ENCODE measurements at places on chromosomes 16 and 17.

GRCh38 chr17:9402590-9403199, 172.9 kb downstream of the STX8 start:
- no peak for DNase-seq

- no peak for DNase-seq
Observed at GRCh38 chr16:66656547-66656946, 40.0 kb downstream of the CMTM4 start.

DNA sequence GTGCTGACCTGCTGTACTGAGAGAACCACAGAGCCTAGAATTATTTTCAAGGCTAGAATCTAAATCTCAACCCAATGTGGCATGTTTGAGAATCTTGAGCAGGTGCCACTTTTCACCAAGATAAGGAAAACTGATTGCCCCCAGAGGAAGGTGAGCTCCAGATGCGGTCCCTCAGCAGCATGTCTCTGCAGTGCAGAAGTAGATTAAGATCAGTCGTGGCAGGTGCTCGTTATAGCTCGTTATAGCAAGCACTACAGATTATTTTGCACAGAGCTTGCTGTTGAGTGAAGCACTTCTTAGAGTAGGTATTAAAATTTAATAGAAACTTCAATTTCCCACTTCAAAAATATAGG, 176.0 kb downstream of the AATF start:
- DNase-seq, result no peak

- no peak for DNase-seq
Observed at GRCh38 chr17:17792037-17792550, 44.7 kb downstream of the SREBF1 start.

GRCh38 chr17:57603978-57604377, 141.1 kb downstream of the CCDC182 start:
- DNase-seq, result no peak

DNA sequence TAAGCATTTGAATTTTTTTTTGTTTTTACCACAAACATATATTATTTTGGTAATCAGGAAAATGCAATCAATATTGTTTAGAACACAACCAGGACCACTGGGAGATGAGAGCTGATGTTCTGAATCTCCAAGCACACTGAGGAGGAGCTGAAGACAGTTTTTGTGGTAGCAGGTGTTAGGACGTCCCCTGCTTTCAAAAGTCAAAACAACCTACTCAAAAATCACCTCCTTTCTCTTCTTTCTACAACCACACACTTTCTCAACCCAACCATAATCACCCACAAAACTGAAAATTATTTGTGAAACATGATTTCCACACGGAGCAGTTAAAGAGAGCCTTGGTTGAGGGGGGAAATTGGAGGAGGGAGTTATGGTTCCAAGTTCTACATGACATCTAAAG, 26.7 kb upstream of the CFAP20 start:
- no peak for DNase-seq

DNA sequence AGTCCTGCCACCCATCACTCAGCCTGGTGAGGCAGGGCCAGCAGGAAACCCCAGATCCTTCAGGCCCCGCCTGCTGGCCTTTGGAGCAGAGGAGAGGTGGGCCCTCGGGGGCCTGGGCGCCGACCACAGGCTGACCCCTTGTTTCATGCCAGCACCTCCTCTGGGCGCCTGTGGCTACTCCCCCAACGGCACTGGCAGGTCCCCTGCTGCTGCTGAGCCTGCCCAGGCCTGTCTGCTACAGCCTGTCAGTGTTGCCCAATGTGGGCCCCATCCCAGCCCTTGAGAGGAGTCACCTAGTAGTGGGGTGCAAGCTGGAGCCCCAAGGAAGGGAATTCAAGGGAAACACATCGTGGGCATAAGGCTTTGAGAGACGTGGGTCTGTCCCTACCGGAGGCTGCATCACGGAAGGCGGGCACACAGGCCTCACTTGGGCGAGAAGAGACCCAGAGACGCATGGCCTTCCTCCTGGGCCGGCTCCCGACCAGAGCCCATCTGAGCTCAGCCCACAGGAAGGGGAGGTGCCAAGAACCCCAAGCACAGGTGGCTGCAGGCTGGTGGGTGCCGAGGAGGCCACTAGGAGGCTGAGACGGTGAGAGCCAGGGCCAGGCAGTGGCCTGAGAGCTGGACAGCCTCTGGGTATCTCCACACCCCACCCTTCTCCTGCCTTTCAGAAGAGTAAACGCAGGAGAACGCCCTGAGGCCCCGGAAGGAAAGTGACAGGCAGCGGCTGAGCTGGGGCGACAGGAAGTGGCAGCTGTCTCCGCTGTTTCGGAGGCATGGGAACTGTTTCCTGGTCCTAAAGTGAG, 8.0 kb upstream of the FASN start:
- no peak for DNase-seq

- no peak for DNase-seq
Observed at GRCh38 chr17:72971226-72971880, 121.1 kb downstream of the SLC39A11 start.

GRCh38 chr17:64130559-64131001, 636 bp upstream of the ERN1 start:
- no peak for DNase-seq

GRCh38 chr17:8256291-8256690, 7.2 kb downstream of the PFAS start:
- no peak for DNase-seq

DNA sequence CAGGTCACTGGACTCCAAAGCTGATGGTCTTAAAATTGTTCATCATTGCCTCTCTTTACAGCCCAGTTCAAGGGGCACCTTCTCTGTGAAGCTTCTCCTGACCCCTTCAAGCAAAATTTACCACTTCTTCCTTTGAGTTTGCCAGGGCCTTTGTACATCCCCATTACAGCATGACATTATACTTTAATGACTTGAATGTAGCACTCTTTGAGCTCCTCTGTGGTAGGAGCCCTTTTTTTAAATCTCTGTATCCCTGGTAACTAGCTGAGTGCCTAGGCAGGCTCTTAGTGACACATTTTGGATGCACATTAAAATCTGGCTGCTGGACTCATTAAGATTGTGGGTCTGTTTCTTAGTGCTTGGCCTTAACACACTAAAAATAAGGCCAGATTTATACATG, 412.1 kb downstream of the CA10 start:
- no peak for DNase-seq

GRCh38 chr16:55703003-55704001, 47.5 kb downstream of the SLC6A2 start:
- DNase-seq, result no peak

GRCh38 chr16:55492756-55493380, 13.9 kb downstream of the MMP2 start:
- DNase-seq, result no peak

DNA sequence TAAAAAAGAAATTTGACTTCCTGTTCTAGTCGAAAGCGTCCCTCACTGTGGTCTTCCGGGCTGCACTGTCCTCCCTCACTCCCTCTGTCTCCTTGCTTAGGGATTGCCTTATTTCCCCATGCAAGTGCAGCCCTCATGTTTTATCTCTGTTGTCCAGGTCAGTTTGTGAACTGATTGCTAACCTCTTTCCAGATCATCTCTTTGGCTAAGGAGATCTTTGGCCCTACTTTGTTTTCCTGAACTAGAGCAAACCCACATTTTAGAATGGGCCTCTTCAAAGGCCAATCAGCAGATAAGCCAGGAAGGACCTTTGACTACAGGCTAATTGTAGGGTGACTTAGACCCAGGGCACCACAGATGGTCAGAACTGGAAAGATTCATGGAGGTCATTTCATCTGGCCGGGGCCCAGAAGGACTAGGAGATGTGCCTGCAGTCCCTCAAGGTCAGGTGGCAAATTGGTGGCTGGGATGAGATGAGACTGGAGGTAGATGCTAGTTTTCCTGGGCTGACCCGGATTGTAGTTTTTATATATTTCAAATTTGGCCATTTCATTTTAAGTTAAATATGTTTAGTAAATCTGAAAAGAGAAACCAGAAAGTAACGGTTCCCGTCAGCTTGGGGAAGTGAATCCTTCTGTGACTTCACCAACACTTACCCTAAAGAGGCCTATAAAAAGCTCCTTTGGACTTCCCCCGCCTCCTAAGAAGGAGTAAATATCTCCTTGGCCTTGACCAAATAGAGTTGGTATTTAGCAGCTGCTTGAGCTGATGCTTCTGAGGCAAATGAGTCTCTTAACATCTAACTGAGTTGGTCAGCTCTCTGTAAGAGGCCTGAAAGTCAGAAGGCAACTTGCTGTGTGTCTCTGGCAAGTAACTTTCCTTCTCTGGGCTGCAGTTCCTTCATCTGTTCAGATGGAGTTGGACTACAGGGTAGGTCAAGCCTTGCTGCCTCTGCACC, 6.2 kb upstream of the SLC25A19 start:
- DNase-seq, result no peak

GRCh38 chr16:87334651-87335624, 17.7 kb upstream of the C16orf95 start:
- DNase-seq, result no peak

DNA sequence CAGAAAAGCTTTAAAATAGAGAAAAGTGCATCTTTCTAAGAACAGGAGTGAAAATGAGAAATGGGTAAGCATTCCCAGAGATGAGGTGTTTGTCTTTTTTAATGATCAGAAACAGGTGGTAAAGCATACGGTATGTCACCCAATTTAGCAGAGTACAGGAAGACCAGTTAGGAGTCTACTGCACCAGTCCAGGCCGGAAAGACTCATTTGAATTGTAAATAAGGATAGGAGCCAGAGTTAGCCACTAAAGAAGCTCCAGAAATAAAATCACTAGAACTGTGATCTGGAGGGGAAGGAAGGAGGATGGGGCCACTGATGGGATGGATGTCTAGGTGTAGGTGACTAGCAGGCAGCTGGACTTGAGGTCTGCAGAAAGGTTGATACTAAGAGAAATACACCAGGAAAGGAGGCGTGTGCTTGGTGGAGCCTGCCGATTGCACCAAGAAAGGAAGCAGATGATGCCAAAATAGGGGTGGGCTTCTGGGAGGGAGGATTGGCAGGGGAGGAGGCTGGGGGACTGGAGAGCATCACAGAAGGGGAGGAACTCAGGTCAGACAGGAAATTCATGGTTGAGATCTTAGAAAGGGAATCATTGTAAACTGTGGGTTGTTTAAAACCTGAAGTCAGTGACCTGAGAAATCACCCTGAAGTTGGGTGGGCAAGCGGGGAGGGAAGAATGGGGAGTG, 8.1 kb upstream of the NAT9 start:
- no peak for DNase-seq

- no peak for DNase-seq
Observed at GRCh38 chr17:48841395-48841831, 10.6 kb downstream of the CALCOCO2 start.

- DNase-seq, result no peak
Observed at GRCh38 chr17:79920751-79921410, 81.6 kb upstream of the CBX4 start.

- no peak for DNase-seq
Observed at GRCh38 chr16:27792486-27793248, 242.7 kb downstream of the KATNIP start.

DNA sequence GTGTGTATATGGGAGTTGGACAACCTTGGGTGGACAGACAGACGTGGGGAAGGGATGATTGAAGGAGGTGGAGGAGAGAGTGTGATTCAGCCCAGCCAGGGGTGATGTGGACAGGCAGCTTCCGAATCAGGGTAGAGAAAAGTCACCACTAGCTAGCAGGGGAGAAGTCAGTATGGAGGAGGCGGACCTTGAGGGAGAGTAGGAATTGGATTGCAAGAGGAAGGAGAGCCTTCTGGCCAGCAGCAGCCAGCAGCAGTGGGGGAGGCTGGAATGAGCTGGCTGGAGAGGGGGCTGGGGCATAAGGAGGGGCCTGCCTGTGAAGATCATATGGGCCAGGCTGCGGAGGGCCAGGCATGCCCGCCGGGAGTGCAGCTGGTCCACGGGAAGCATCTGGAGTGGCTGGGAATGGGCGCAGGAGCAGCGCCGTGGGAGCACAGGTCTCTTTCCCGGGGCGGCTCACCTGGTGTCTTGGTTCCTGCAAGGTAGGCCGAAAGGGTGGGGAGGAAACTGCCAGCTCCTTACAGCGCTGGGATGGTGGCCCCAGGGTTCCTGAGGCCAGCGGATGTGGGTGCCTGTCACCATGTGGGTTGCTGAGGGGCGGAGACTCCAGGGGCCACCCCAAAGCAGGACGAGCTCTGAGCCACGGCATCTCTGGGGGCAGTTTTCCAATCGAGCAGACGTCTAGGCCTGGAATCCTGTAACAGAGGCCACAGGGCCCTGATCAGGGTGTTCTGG, 235.3 kb downstream of the SEC14L1 start:
- DNase-seq, result no peak

GRCh38 chr17:2034157-2034556, 4.2 kb downstream of the DPH1 start:
- DNase-seq, result no peak

GRCh38 chr17:32862940-32863339, 14.0 kb downstream of the MYO1D start:
- DNase-seq, result no peak

DNA sequence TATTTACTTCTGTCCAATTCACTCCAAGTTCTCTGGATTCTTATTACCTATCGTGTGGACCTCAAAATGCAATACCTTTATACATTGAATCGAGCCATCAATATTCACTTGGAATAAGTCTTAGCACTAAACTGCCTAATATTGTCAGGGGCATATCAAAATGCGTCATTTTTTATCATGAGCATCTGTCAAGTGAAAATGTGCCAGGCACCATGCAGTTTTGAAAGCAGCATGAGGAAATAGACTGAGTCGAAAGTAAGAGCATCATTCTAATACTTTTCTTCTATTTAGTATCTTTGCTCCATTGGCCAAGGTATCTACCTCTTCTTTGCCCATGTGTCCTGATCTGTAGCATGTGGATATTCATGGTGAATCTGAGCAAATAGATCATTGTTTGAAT, 1193.4 kb downstream of the CDH11 start:
- peak; percentile 21 for DNase-seq

- DNase-seq, result peak; percentile 39
Observed at GRCh38 chr17:77449908-77450741, 309.4 kb downstream of the SEC14L1 start.

GRCh38 chr16:83723244-83723643, 84.5 kb upstream of the HSBP1 start:
- DNase-seq, result no peak

GRCh38 chr16:77850636-77851333, 62.4 kb downstream of the VAT1L start:
- peak; percentile 36 for DNase-seq

- no peak for DNase-seq
Observed at GRCh38 chr16:19001788-19002187, 18.1 kb downstream of the TMC7 start.

- no peak for DNase-seq
Observed at GRCh38 chr16:23521037-23521743, 10.9 kb upstream of the GGA2 start.

- DNase-seq, result no peak
Observed at GRCh38 chr16:61813339-61813738, 222.9 kb downstream of the CDH8 start.

DNA sequence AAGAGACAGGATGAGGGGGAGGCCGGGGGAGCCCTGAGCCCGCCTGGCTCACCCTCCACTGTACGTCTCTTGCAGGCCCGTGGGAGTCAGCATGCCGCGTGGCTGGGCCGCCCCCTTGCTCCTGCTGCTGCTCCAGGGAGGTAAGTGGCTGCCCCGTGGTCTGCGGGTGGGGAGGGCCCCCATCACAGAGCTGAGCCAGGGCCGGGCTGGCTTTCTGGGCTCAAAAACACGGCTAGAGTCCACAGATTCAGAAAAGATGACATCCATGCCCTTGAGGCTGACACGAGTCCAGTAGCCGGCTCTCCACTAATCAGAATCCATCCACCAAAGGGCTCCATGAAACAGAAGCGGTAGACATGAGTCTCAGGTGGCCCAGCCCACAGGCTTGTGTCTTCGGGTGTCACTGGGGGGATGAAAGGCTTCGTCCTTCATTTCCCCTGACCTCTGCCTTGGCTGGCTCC, 28.0 kb downstream of the IL21R start:
- no peak for DNase-seq

- no peak for DNase-seq
Observed at GRCh38 chr16:17930280-17930679, 406.3 kb downstream of the NPIPA8 start.
